ACHN (cell line): ENCODE measurements at places on chromosomes 12 and 14.

- no peak for DNase-seq
Measured at GRCh38 chr12:91057368-91058165, at the start of gene KERA. Gene KERA (minus strand): TSS chr12:91058024. CDS start chr12:91056281, 1,743 bp downstream.

DNA sequence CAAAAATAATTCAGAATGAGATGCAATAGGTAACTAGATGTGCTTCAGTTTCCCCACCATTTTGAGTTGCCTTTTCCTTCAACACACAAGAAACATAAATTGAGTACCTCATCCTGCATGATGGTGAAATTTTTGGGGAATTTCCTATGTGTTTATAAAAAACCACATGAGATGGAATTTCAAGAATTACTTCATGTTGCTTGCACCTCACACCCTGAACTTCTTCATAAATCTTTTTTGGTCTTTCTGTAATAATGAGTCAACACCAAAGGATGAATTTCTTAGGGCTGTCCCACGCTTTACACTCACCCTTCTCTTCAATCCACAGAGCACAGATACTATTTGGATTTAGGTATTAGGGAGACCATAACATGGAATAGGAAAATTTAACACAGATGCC, 22.6 kb upstream of the LUM start:
- DNase-seq = no peak

DNA sequence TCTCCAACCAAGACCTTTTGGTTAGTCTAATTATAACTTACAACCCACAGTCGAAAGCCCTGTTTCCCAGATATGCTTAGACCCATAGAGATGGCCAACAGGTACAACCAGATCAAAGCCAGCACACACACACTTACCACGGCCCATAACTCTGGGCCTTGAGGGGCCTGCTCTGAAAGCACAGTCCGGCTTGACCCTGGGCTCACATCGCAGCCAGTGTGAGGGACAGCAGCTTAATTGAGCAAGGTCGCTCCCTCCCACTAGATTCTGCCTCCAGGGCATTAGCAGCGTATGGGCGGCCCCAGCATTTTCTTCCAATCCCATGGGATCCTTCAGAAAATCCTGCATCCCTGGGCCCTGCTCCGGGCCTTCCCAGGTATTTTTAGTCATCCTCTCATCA, 157.4 kb upstream of the FKBP4 start:
- DNase-seq = no peak

- DNase-seq = no peak
Measured at GRCh38 chr12:1970331-1970900, 33.8 kb downstream of the DCP1B start.
